ENCODE measurements at places on chromosomes 1 and 21.

- DNase-seq, result no peak
Measured at GRCh38 chr1:31549809-31550620, 26.3 kb upstream of the TINAGL1 start.

GRCh38 chr1:19208710-19209438 is 1.2 kb downstream of the UBR4 start:
- DNase-seq, result no peak

- DNase-seq, result peak; percentile 61
Measured at GRCh38 chr1:10909697-10910680, 102.5 kb upstream of the TARDBP start.

GRCh38 chr1:61348025-61348665 is 265.8 kb downstream of the NFIA start:
- no peak for DNase-seq

GRCh38 chr1:233355841-233356704 is 28.5 kb downstream of the MAP3K21 start:
- DNase-seq, result no peak

GRCh38 chr1:3119725-3120124 is 50.7 kb downstream of the PRDM16 start:
- no peak for DNase-seq

DNA sequence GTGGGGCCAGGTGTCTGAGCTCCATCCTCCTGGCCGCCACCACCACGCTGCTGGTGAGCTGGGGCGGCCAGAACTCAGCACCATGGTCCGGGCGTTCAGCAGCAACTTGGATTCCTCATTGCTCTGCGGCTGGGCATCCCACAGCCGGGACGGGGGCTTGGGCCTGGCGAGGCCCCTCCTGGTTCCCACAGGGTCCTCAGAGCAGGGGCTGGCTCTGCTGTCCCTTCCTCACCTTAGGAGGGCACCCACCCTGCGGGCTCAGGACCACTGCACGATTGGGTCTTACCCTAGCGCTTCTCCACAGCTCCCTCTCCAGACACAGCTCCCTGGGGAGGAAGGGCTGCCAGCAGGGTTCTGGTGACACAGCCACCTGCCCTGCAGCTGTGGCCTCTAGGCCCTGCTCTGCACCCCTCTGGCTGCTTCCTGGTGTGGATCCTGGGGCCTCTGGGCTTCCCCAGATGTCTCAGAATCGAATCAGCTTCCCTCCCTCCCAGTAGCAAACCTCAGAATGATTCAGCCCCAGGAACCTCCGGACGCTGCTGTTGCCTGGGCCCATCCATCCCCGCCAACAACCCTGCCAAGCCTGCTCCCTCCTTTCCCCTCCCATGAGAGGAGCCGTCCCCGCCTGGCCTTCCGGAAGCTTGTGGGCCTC is 25.0 kb downstream of the CRYAA start:
- no peak for DNase-seq

DNA sequence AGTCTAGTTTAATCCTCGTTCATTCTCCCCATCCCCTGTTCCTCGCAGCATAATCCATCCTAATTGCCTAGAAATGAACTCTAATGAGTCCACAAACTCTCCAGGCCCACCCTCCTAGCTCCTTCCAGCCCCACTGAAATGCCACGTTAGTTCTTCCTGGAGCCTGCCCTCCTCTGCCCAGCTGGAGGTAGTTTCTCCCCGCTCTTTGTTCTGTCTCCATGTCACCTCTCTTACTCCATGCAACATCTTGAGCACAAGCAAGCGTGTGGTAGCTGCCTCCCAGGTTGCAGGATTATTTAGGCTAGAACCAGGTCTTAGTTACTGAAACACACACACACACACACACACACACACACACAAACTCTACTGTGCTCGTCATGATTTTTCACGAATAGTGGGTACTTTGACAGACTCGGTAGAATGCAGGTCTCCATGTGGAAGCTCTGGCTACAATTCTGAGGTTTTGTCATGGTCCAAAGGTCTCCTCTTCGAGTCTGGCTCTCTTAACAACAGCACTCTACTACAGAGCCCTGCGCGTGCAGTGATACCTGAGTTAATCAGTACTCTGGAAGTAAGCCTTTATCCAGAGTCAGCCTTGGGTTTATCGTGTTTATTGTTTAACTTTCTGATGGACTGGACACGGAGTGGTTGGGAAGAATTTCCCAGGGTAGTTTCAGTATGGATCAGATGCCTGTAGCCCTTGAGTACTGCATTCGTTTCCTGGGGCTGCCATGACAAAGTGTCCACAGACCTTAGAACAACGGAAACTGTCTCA is 27.5 kb downstream of the HUNK start:
- DNase-seq, result no peak

GRCh38 chr1:84635429-84635828 is 54.8 kb downstream of the SSX2IP start:
- no peak for DNase-seq

DNA sequence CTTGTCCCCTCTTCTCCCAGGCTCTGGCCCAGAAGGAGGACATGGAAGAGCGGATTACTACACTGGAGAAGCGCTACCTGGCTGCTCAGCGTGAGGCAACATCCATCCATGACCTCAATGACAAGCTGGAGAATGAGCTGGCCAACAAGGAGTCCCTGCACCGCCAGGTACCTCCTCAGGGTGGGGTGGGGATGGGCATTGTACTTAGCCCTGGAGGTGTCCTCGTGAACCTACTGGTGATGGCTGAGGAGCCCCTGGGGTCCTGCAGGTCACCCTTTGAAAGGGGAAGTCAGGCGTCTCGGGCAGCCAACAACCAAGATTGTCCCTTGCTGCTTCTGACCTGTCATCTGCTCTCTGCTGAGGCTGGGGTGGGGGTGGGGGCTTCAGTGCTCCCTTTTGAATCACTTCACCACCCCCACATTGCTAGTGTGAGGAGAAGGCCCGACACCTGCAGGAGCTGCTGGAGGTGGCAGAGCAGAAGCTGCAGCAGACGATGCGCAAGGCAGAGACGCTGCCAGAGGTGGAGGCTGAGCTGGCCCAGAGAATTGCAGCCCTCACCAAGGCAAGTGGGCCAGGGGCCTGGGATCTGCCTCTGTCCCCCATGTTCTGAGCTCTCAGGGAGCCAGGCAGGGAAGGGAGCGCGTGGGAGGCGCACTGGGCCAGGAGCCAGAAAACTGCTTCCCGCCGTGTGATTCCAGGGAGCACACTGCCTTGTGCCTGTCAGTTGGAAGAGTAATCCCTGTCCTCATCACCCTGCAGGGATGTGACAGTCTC is 19.7 kb downstream of the PPFIA4 start:
- no peak for DNase-seq

GRCh38 chr1:217029281-217030157 is 306.3 kb upstream of the ESRRG start:
- no peak for DNase-seq

- DNase-seq, result no peak
Measured at GRCh38 chr1:56200442-56200841, 378.9 kb downstream of the PLPP3 start.

GRCh38 chr1:25890239-25891034 is 14.9 kb upstream of the PAQR7 start:
- DNase-seq, result no peak

- no peak for DNase-seq
Measured at GRCh38 chr1:109383854-109384253, 13.9 kb downstream of the SORT1 start.

GRCh38 chr1:19512545-19512944 is 27.2 kb upstream of the CAPZB start:
- DNase-seq, result no peak

GRCh38 chr1:54265659-54266058 is 65.7 kb downstream of the MRPL37 start:
- no peak for DNase-seq

- DNase-seq, result peak; percentile 65
Measured at GRCh38 chr1:110210604-110211495, 736 bp downstream of the KCNC4 start.

DNA sequence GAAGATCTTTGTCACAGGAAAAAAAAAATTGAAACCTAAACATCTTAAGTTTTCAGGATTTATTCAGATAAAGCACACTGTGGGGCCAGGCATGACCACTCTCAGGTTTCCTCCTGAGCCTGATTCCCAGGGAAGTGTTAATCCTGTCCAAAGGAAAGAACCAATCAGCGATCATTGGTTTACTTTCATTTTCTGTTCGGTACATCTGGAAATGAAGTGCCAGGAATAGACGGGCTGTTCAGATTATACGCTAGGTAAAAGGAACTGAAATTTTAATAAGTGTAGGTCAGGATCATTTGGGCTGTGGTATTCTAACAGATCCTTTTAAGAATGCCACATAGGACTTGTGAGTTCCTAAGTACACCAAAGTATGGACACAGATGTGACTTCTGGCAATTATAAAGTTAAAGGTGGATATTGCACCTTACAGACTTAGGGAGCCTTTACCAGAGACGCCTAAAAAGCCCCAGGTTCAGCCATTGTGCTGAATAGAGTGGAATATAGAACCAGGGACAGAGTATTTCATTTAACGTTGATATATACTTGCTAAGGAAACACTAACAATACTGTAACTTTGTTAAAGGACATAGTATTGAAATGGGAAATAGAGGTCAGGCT is 9.3 kb upstream of the CACYBP start:
- no peak for DNase-seq

GRCh38 chr1:85992791-85993190 is 163.8 kb downstream of the COL24A1 start:
- no peak for DNase-seq

DNA sequence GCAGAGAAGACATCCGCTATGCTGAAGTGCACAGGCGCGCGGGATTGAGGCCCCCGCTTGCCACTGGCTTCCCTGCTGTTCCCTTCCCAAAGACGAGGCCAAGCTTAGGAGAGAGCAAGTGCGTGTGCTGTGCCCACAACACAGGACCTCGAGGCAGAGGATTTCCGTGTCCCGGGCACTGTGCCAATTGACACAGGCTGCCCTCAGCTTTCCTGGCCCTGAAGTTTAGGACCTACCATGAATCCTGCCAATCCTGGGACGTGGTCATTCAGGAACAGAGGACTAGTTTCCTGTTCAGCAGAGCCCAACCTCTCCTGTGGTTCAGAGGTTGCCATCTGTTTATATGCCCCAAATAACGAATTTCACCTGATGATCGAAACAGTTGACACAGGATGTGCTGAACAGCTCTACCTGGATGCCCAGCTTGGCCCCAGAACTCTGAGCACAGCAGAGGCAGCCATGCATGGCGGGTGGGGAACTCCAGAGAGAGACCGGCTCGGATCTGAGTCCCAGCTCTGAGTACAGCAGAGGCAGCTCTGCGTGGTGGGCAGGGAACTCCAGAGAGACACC is 22.0 kb downstream of the SLC37A1 start:
- no peak for DNase-seq

DNA sequence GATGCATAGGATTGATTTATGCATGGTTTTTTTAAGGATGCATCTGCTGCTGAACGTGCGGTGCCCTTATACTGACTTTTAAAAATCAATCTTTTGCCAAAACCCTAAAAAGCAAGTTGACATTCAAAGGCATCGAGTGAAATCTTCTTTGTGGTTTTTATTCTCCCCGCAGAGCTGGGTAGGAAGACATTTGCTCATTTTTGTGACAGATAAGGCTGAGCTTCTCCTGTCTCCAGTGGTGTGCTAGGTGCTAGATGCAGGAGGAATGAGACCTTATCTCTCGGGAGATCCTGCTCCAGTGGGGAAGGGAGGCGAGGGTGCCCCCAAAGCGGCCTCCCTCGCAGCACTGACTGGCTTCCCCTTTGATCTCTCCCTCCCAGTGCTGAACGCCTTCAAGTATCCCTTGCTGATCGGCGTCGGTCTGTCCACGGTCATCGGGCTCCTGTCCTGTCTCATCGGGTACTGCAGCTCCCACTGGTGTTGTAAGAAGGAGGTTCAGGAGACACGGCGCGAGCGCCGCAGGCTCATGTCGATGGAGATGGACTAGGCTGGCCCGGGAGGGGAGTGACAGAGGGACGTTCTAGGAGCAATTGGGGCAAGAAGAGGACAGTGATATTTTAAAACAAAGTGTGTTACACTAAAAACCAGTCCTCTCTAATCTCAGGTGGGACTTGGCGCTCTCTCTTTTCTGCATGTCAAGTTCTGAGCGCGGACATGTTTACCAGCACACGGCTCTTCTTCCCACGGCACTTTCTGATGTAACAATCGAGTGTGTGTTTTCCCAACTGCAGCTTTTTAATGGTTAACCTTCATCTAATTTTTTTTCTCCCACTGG is 14.9 kb upstream of the CD101 start:
- DNase-seq, result peak; percentile 45

DNA sequence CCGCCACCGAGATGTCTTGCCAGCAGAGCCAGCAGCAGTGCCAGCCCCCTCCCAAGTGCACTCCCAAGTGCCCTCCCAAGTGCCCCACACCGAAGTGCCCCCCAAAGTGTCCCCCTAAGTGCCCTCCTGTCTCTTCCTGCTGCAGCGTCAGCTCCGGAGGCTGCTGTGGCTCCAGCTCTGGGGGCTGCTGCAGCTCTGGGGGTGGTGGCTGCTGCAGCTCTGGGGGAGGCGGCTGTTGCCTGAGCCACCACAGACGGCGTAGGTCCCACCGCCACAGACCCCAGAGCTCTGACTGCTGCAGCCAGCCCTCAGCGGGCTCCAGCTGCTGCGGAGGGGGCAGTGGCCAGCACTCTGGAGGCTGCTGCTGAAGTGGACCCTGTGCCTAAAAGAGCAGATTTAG is 1.4 kb downstream of the LCE1F start:
- DNase-seq, result no peak

- DNase-seq, result peak; percentile 94
Measured at GRCh38 chr1:6460301-6461050, 5.5 kb downstream of the TNFRSF25 start.

GRCh38 chr1:38021969-38022368 is 9.4 kb downstream of the UTP11 start:
- DNase-seq, result no peak

DNA sequence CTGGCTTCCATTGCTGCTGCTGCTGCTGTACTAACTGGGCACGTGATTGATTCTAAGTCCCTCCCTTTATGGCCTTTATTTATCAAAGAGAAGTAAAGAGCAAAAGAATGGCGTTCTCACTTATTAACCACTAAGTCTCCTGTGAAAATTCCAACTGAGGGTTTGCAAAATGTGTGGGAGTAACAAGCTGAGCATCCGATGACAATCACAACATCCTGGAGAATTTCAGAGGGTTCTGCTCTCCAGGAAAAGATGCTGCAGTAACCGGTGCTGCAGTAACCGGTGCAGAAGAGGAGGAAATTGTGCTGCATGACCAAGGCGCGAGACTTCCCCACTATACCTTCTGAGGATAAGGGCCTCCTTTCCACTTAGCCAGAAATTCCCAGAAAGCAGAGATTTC is 12.7 kb upstream of the MX2 start:
- no peak for DNase-seq

Measured in T-helper 1 cell (primary cell).